ENCODE measurements at places on chromosomes 1 and 21.

DNA sequence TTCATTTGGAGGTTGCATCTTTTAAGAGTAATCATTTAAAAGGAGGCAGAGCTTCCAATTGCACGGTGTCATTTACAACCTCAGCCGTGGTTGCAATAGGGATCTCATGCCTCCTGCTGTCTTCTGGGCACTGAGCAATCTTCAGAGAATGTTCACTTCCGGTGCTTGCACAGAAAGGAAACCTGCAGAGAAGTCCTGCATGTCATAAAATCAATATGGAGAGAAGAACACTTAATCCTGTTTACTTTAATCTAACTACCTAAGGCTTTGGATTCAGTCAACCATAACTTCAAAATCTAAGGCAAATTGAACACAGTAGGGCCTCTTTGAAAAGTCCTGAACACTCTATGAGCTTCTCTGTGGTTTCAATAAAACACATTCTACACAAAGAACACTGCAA, 11.3 kb upstream of the MAP10 start:
- no peak for DNase-seq

- no peak for DNase-seq
Observed at GRCh38 chr21:35850029-35850428, 210.3 kb downstream of the SETD4 start.

DNA sequence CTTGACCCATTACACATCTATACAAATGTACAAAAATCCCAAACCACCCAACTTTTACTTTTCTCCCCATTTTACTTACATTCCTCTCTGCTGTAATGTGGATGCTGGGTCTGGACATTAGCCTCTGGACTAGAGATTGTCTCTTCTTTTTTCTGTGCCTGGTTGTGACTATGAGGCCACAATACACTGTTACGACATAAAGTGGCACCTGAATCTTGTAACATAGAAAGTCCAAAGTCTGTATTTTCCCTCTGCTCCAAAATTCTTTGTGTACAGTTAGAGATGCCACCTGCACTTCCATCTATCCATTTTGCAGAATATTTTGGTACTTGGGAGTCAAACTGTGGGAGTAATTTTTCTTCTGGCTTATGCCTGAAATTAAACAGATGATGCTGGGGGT, 22.7 kb downstream of the C21orf91 start:
- DNase-seq: no peak

- DNase-seq: no peak
Observed at GRCh38 chr1:218852527-218852926, 321.2 kb upstream of the LYPLAL1 start.

DNA sequence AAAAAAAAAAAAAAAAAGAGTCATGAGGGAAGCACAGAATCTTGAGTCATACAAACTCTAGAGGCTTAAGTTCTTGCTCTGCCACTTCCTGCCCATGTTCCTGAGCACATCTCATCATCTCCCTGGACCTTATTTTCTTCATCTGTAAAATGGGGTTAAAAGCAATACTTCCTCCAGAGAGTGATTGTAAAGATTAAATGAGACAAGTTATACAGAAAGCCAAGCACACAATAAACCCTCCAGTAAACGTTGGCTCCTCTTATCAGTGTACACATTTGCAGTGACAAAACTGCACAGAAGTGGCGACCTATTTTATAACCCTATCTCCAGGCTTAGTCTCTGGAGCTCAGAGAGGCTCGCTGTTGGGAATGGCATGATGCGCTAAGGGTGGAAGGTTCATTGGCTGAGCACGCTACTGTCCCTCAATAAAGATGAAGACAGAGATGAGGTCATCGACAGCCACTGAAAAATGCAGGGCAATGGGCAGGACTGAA, 82.1 kb downstream of the RRAGC start:
- no peak for DNase-seq

- DNase-seq: no peak
Observed at GRCh38 chr1:41490911-41491310, 6.4 kb upstream of the EDN2 start.

DNA sequence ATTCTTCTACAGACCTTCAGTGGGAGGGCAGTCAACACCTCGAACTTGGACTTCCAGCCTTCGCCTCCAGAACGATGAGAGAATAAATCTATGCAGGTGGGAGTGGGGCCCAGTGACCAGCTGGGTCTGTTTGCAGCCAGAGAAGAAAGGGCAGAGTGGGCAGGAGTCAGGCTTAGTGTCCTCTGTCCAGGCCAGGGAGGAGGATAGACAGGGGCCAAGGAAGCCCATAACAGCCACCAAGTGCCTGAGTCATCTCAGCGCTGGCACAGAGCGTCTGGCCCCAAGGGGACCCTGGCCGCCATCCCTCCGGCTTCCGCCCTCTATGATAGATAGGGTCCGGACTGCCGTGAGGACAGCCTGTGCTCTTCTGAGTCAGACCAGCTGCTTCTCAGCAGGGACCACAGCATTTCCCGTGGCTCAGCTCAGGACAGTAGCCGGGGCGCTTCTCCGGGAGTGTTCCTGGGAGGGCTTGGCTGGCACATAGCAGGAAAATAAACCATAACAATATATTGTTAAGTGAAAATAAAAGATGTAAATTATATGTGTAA, 133.1 kb upstream of the C1orf174 start:
- DNase-seq: no peak

DNA sequence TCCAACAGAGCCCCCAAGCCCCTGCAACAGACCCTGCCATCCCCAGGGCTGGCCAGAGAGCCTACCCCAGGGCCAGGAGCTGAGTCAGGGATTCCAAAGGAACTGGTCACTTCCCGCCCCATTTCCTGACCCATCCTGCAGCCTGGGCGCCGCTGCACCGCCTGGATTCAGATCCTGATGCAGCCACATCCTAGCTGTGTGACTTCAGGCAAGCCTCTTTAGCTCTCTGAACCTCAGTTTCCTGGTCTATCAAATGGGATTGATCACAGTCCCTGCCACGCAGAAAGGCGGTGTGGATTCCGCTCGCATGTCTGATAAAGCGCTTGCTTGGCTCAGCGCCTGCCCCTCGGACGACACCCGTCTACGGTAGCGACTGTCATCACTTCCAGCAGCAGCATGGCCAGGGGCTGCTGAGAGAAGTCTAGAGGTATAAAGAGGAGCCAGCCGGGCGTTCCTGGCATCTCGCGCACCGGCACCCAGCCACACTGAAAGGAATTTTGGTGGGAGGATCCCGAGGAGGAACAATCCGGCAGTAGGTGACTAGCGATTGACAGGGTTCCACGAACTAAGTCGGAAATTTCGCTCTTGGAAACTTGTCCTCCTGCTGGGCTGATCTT, 10.1 kb downstream of the EPHA2 start:
- no peak for DNase-seq

- DNase-seq: no peak
Observed at GRCh38 chr1:60279798-60280197, 206.2 kb upstream of the C1orf87 start.

- no peak for DNase-seq
Observed at GRCh38 chr1:103142461-103142860, 34.1 kb upstream of the COL11A1 start.

GRCh38 chr1:87647430-87648177, 318.9 kb downstream of the LMO4 start:
- no peak for DNase-seq

DNA sequence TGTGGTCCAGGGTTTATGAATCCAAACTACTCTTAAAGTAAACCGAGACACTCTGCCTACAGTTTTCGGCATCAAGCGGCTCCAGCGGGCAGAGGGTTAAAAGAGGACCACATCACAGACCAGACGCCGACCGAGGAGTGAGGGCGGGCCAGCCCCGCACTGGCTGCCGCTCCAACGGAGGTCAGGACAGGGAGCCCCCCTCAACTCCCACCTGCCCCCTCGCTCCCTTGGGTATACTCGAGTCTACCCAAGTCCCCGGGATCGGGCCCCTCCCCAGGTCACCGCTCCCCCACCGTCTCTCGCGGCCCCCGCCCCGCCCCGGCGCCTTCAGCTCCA, 312 bp downstream of the ARNT start:
- no peak for DNase-seq

DNA sequence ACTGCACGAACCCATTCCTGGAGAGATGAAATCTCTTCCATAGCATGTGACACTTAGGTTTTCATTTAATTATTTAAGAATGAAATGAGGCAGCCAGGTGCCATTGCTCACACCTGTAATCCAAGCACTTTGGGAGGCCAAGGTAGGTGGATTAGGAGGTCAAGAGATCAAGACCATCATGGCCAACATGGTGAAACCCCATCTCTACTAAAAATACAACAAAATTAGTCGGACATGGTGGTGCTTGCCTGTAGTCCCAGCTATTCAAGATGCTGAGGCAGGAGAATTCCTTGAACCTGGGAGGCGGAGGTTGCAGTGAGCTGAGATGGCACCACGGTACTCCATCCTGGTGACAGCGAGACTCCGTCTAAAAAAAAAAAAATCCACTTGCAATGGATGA, 17.8 kb downstream of the L1TD1 start:
- no peak for DNase-seq

DNA sequence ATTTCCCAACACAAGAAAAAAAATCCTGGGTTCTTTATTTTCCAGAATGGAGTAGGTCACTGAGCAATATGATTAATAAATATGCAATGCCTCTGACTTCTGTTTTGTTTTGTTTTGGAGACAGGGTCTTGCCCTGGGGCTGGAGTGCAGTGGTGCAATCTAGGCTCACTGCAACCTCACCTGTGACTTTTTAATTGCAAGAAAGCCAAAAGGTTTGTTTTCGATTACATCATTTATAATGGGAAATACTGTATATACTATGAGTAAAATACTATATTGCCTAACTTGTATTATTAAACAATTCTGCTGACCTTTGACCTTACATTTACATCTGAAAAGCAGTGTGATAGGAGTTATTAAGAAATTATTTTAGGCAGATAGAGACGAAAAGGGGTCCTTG, 11.6 kb upstream of the CD46 start:
- no peak for DNase-seq

- DNase-seq: no peak
Observed at GRCh38 chr1:32716312-32717148, 14.0 kb upstream of the SYNC start.

GRCh38 chr1:193417945-193418744, 231.7 kb upstream of the B3GALT2 start:
- no peak for DNase-seq

DNA sequence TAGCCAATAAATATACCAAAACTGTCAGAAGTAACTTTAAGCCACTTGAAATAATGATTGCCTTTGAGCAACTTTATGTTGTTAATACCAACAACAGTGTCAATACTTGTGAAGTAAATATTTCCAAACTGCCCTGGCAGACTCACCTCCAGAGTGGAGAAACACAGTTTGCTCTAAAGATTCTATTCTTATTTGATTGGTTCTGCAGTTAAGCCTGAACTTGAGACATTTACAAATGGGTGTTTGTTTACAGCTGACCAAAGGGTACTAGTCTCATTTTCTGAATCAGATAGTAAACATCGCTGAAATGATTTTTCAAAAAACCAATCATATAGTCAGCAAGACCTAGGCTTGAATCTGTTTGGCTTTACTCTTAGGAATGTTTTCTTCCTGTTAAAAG, 1.3 kb upstream of the MYOC start:
- DNase-seq: no peak

DNA sequence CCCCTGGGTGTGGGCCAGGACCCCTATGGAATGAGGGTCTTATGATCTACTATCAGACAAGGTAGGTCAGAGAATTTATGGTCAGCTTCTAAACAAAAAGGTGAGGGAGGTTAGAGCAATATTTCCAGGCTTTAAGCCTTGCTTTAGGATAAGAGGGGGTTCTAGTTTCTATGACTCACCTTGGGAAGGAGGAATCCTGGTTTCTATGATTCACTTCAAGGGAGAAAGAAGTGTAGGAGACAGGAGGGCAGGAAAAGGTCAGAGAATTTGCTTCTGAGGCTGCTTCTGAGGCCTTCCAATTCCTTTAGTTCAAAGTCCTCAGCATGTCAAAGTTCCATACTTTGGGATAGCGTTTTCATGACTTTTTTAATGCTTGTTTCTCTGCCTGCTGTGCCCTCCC, 35.2 kb downstream of the RGL1 start:
- no peak for DNase-seq

GRCh38 chr1:32775640-32776337, 41.4 kb downstream of the YARS1 start:
- no peak for DNase-seq

DNA sequence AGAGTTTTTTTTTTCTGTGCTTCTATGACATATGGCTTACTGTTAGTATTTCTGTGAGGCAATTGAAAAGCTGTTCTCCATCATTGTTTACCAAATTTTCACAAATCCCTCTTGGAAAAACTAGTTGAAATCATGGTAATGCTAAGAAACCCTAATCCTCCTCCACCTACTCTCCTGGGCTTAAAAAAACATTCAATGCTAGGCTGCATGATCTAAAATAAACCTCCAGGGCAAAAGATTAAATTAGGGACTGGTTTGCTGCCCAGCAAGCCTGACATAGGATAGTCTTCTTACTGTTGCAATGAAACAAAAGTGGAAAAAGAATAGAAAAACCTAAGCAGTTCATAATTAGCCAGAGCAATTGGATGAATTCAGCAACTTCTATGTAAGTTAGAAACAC, 16.1 kb downstream of the C1orf52 start:
- DNase-seq: no peak

GRCh38 chr21:19590044-19590443, 1186.5 kb upstream of the TMPRSS15 start:
- no peak for DNase-seq

DNA sequence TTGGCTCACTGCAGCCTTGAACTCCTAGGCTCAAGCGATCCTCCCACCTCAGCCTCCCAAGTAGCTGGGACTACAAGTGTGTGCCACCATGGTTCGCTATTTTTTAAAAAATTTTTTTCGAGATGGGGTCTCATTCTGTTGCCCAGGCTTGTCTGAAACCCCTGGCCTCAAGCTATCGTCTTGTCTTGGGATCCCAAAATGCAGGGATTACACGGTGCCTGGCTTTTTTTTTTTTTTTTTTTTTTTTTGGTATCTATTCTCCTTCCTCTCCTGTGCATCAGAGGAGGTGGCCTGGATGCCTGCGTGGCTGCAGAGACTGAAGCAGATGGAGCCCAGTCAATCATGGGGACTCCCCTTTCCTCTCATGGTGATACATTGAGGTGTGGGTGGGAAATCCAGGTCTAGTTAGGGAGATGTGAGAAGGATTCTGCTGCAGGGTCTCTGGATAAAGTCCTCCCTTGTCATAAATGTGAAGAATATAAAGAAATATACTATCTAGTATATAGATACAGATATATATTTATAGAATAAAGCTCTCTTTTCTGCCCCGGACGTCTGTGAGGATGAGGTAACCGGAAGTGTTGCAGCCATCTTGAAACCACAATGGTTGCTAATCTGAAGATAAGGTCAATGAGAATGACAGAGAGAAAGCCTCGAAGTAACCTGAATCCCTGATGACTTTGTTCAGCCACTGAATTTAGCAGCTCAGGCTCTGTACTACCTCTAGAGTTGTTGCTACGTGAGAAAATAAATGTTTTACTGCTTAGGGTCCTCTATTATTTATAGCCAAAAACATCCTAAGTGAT, 19.5 kb upstream of the RGSL1 start:
- no peak for DNase-seq

DNA sequence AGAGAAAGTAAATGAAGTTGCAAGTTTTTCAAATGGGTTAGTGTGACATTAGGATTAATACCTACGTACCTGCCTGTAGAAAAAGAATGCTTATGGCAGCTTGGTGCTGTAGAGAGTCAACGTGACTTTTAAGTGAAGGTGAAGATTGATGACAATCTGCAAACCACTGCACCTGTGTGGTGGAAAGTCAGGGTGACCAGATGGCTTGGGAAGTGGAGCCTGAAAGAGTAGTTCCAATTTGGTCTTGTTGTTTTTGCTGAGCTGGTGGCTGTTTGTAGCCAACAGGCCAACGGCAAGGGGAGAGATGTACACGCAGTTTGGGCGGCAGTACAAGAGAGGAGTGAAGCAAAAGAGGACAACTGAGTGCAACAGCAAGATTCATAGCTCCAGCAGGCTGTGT, 78.1 kb upstream of the JAK1 start:
- no peak for DNase-seq

- DNase-seq: no peak
Observed at GRCh38 chr1:229210844-229211243, 60.1 kb upstream of the RAB4A start.

All from activated naive CD4-positive, alpha-beta T cell (primary cell).